ENCODE measurements at places on chromosomes 2 and 18. TPM values are rescaled to one million over a fixed set of nuclear protein-coding genes. Genes with fewer than 3 reads are reported as not detected.

DNA sequence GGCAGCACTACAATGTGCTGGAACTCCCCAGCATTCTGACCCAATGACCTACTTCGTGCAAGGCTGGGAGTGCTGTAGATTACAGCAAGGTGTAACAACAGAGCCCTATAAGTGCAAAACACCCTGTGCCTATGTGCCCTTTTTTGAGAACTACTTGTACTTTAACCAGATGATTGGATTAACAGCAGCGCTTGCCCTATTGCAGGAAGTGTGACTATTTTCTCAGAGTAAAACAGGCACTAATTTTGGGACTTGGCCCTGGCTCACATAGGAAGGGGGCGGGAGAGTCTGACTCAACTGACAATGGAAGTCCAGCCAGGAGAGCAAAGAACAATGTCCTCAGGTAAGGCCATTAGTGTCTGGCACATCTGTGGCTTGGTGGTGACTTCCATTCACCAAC is 35.6 kb upstream of the RNF125 start:
- DNase-seq, result no peak

- DNase-seq, result no peak
Observed at GRCh38 chr2:88521445-88522073, 69.1 kb upstream of the FOXI3 start.

DNA sequence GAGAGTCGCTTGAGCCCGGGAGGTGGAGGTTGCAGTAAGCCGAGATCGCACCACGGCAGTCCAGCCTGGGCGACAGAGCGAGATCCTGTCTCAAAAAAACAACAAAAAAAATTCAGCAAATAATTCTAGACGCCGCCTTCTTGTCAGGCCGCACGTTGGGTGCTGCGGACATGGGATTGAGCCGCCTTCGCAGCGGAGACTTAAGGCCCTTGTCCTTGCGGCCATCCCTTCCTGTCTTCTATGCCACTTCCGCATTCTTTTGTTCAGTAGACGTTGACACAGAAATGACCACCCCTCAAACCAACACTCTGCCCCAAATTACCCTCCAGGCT is 15.8 kb downstream of the PTPN18 start:
- no peak for DNase-seq

- no peak for DNase-seq
Observed at GRCh38 chr2:114011713-114012112, 121.8 kb downstream of the ACTR3 start.

DNA sequence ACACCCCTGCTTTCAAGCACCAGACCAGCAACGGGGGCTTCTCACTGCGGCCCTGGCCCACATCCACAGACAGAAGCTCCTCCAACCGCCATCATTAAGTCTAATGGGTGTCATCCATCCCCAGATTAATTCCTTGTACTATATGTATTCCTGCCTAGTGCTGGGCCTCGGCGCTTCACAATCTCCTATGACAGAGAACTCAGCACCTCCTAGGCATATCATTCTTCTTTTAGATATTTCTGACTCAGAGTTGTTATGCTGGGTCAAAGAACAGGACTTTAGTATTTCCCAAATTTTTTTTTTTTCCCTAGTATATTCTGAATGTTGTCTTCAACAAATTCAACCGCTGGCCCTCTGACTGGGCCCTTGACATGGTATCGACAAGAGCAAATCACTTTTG is 83.2 kb upstream of the TFCP2L1 start:
- no peak for DNase-seq

DNA sequence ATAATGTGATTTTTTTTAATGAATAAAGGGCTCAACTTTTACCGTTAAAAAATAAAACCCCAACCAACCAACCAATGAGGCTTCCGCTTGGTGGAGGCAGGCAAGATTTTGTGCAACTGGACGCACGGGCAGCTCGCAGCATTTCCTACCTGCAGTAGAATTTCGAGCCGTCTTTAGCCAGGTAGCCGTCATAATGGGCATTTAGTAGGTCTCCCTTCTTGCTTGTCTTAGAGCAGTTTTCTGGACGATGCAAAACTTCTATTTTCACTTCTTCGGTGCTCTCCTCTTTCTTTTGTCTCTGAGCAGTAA is 316 bp downstream of the FKBP7 start:
- no peak for DNase-seq

GRCh38 chr2:158795195-158795924 is at the start of gene DAPL1:
DAPL1 (plus strand) TSS chr2:158795317; CDS start chr2:158795373, 56 bp downstream.
- no peak for DNase-seq

DNA sequence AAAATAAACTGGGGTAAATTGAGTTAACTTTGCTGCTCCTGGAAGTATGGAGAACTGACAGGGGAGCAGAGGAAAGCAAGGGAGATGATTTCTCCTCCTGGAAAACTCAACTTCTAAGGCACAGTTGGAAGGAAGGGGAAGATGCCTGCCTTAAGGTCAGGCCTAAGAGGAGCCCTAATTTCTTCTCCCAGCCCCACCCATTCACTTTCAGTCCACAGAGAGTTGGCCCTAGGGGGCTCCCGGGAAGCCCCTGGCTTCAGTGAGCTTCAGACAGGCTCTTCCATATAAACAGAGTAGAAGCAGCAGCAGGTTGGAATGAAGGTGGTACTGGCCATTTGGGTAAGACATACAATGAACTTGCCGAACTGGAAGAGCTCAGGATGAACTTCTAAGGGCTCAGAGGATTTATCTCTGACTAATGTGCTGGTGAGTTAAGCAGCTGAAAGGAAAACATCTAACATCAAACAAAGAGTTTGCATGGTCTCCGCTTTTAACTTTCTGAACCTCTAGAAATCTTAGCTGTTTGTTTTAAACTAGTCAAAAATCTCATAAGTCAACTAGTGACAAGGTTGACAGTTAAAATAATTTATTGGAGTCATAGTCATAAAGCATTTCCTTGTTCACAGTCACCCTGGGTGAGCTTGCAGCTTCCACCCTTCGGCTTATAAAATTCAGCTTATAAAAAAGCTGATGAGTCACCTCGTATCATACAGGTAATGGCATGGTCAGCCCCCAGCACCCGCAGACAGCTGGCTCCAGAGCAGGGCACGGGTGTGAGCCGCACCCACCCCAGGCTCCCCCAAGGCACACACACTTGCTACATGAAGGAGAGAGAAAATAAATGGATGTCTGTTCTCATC is 9.8 kb downstream of the MALL start:
- DNase-seq, result no peak

DNA sequence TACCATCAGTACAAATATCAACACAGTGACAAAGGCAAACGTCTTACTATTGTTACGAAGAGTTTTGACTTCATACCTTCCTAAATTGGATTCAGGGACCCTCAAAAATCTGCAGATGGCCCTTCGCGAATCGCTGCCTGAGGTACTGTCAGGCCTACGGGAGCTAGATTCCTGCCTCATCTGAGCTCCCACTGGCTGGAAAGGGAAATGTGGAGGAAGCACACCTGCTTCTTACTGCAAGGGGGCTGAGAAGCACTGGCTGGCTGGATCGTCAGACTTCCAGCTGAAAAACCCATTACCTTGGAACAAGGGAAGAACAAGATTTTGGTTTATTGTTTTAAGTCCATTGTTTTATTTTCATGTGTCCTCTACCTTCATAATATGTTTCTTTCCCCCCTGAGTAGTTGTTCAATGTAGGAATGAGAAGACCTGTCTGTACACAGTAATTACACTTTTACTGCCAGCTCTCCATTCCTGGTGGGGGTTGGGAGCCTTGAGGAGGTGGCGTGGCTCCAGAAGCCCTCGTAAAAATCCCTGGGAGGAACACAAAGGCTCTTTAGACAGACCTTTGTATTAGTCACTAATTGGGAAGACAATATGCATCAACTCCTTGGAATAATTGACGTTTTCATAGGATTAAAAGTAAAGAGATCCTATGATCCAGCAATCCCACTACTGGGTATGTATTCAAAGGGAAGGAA is 124.1 kb upstream of the NOSTRIN start:
- DNase-seq, result no peak

DNA sequence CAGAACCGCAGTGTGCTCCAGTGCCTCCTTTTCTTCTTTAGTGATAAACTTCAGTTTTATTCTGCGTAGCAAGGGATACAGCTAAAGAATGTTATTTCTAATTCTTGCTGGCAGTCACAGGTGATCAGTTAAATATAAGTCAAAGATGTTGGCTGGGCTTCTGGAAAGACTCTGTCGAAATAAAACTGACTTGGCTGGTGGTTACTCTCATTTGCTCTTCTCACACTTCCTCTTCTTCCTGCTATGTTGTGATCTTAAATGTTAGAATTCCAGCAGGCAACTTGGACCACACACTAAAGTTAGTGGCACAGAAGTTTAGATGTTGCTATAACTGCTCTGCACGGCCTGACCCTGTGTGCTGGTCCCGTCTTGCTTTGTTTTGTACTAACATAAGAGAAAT is 278.6 kb downstream of the CDH19 start:
- no peak for DNase-seq

GRCh38 chr18:9433671-9434121 is 41.6 kb upstream of the RALBP1 start:
- DNase-seq, result no peak

GRCh38 chr18:3653263-3653850 is 203.4 kb downstream of the TGIF1 start:
- no peak for DNase-seq

DNA sequence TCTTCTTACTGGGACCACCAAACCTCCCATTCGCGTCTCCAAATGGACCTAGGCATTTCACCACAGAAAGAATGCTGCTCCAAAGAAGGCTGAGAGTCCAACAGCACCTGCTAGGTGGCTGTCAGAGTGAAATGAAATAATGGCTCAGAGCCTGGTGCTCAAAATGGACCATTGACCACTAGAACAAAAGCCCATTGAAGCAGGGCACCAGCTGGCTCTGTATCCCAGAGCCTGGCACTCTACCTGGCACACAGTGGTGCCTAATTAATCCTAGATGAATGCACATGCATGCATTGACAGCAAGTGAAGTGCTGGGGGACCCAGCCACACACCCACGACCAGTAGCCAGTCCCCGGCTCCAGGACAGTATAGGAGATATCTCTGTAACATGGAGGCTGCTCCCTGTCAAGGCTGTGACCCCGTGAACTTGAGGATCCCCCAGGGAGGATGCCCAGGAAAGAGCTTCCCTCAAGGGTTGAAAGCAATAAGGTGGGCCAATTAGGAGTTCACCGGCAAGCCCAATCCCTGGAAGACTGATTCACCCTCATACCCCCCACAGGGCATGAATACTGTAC is 261.3 kb downstream of the TNS1 start:
- no peak for DNase-seq

GRCh38 chr2:48750128-48750739 is 5.3 kb downstream of the LHCGR start:
- no peak for DNase-seq

GRCh38 chr2:224984637-224985036 is 57.6 kb downstream of the DOCK10 start:
- DNase-seq, result no peak

DNA sequence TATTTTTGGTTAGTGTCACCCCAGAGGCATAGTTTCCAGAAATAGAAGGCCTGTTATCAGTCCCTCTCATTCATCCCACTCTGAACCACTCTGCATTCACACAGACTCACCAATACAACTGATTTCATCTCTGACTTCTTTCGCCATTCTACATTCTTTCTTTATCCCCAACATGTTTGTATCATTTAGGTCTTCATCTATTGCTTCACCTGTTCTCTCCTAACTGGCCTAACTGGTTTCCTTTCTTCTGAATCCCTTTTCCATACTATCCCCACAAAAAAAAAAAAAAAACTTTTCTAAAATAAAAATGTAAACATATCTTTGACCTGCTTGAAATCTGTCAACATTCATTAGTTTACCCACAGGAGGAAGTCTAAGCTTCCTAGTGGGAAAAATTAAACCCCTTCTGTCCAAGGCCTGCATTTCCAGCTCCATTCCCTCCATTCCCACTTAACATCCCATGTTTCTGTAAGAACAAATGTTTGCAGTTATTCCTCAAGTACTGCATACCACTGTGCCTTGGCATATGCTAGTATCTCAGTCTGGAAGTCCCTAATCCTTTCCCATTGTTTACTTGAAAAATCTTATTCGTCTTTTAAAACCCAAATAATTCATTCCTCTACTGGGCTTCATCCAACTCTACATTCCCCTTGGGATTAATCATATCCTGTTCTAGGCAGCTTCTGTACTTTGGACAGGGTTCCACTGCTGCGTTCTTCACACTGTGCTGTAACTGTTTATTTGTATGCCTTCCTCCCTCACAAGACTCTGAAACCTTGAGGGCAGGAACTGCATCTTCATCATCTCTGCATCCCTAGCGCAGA is 68.5 kb downstream of the FIGN start:
- DNase-seq, result no peak

- DNase-seq, result no peak
Observed at GRCh38 chr2:197296835-197297234, 13.7 kb downstream of the ANKRD44 start.

- no peak for DNase-seq
Observed at GRCh38 chr2:225471039-225471438, 71.5 kb downstream of the NYAP2 start.

The PDCD1 gene
- 0.88 TPM for total RNA-seq

The HTR2B gene
- total RNA-seq, result 0.37 TPM

The GLI2 gene
- 2.4 TPM for total RNA-seq

The COA5 gene
- total RNA-seq, result 20.1 TPM

The MC4R gene
- 0.28 TPM for total RNA-seq

The TMEM178A gene
- 2.0 TPM for total RNA-seq

The CD302 gene
- 81.2 TPM for total RNA-seq

The GORASP2 gene
- total RNA-seq, result 44.6 TPM

The GULP1 gene
- 14.1 TPM for total RNA-seq

The SP9 gene
- not detected for total RNA-seq

The AOX1 gene
- 350 TPM for total RNA-seq

The SIX3 gene
- not detected for total RNA-seq

Measured in omental fat pad (tissue), 4 donors.